ENCODE measurements at places on chromosomes 2 and 18. TPM values are rescaled to one million over a fixed set of nuclear protein-coding genes. Genes with fewer than 3 reads are reported as not detected.

GRCh38 chr18:26159353-26159752 is 25.7 kb downstream of the PSMA8 start:
- no peak for DNase-seq

- no peak for DNase-seq
These were observed 51.7 kb downstream of the AGAP1 start for GRCh38 chr2:235545339-235546150.

DNA sequence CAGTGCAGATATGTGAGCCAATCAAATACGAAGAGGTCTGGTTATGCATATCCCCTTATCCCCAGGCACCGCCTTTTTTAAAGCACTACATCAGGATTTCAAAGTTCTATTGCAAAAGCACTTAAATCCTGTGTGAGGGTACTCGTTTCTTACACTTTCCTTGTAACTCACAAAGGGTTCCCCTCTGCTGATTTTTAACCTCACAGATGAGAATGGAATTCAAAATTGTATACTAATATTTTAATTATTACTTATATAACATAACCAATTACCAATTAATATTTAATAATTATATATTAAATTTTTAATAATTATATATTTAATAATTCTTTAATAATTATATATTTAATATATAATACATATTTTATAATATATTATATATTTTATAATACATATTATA is 126.2 kb upstream of the MAPRE2 start:
- no peak for DNase-seq

- DNase-seq: no peak
These were observed 1.5 kb upstream of the TNFRSF11A start for GRCh38 chr18:62323483-62324180.

C2orf69 gene
- total RNA-seq: 7.9 TPM

DNA sequence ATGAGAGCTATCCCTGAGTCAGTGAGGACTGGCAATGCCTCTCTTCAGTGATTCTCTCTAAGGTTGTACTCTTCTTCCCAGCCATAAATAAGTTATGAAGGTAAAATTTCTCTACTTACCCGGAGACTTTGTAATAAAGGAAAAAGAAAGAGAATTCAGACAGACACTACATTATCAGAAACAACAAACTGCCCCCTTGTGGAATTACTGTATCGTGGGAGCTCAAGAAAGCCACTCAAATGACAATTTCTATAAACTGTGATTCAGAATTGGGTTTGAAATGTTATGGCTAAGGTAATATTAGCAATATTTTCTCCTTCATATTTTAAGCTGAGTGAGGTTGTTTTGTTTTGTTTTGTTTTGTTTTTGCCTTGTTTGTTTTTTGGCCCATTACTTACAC is 155.8 kb upstream of the TANK start:
- no peak for DNase-seq

DNA sequence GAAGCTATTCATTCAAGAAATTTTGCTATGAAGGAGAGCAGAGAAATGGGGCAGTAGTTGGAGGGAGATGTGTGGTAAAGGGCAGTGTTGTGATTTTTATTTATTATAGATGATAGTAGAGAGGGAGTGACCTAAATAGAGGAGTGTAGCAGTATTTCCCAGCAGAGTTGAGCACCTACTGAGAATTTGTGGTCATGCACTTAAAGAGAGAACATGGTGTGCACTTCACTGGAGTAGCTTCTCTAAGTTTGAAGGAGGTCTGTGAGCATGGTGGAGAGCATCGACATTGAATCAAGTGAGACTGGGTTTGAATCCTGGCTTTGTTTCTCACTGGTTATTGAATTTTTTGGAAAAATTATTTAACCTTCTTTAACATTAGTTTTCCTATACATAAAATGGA is 129.2 kb downstream of the AQP4 start:
- no peak for DNase-seq

GRCh38 chr2:156340804-156341451 is 8.4 kb upstream of the NR4A2 start:
- peak; percentile 30 for DNase-seq

SLC11A1 gene
- not detected for total RNA-seq

GRCh38 chr2:71510196-71510807 is 56.9 kb downstream of the DYSF start:
- peak; percentile 19 for DNase-seq

PLGLB2 gene
- total RNA-seq: 3.7 TPM

DNA sequence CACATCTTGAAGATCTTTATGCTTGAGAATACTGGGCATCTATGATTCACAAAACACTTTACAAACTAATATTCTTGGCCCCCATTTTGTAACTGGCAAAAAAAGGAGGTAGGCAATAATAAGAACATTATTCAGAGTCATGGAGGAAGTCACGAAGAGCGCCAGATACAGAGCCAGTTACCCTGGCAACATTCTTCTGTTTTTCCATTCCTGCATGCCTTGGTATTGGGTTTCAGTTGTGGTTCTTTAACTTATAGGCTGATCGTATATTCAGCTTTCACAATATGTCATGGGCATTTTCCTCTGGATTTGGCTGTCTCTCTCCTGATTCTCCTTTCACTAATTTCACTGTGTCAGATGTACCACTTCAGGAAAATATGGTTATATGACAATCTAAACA is 234.7 kb downstream of the HRH4 start:
- DNase-seq: no peak

DNA sequence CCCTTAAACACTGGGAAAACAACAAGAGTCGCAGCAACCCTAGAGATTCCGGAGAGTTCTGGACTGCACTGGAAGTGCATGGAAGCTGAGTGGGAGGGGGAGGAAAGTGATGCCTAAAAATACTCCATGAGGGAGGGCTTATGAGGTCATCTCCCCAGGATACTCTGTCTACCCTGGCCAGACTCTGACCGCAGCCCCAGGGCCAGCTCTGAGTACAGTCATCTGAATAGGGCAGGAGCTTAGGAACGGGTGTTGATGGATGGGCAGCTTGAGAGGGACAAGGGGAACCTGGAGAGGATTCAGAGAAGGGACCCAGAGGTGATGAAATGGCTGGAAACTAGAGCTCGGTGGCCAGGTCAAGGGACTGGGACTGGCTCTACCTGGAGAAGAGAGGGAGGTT is 79.3 kb upstream of the IGFBP5 start:
- DNase-seq: peak; percentile 98

DNA sequence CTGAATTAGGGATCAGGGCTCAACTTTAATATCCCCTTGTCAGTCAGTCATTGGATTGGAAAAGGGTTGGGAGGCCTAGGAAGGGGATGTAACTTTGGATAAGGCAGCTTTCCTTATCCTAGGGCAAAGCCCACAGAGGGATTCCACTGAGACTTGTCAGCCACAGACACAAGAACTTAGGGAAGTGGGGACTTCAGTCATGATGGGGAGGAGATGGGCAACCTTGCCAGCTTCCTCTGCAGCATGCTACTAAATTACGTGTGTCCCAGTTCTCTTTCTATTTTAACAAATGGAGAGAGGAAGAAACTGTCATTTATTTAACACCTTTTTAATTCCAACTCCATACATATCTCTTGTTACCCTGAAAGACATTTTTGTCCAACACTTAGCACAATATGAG is 237.8 kb downstream of the WDR7 start:
- DNase-seq: no peak
